Right renal pelvis (tissue), 4 donors: ENCODE measurements at places on chromosomes 6 and 20. TPM values are rescaled to one million over a fixed set of nuclear protein-coding genes. Genes with fewer than 3 reads are reported as not detected.

The F13A1 gene
- 14.2 TPM for polyA plus RNA-seq

The TRDN gene
- polyA plus RNA-seq, result 3.2 TPM

The ELOVL4 gene
- 3.8 TPM for polyA plus RNA-seq

The SYNJ2 gene
- 13.0 TPM for polyA plus RNA-seq

The SLC2A10 gene
- 16.9 TPM for polyA plus RNA-seq

The FAM210B gene
- polyA plus RNA-seq, result 45.4 TPM

The SLC35F1 gene
- 3.9 TPM for polyA plus RNA-seq

The RAD21L1 gene
- polyA plus RNA-seq, result not detected

The MAFB gene
- polyA plus RNA-seq, result 146 TPM

The HLA-C gene
- polyA plus RNA-seq, result 180 TPM

The BIRC7 gene
- polyA plus RNA-seq, result 0.44 TPM

The TXLNB gene
- 2.2 TPM for polyA plus RNA-seq

The DLL1 gene
- 10.5 TPM for polyA plus RNA-seq

The RAB44 gene
- 0.08 TPM for polyA plus RNA-seq

The CST5 gene
- polyA plus RNA-seq, result not detected

The TEAD3 gene
- polyA plus RNA-seq, result 42.6 TPM

The SOBP gene
- polyA plus RNA-seq, result 12.3 TPM

The SLC52A3 gene
- polyA plus RNA-seq, result 4.5 TPM

The TSBP1 gene
- not detected for polyA plus RNA-seq

The OR12D3 gene
- not detected for polyA plus RNA-seq

The TBXT gene
- polyA plus RNA-seq, result 0.04 TPM

The OPN5 gene
- polyA plus RNA-seq, result 0.61 TPM
